Nephron progenitor cell (in vitro differentiated cells): ENCODE measurements at places on chromosomes 2 and 18.
A peak's percentile ranks its signal among the peaks of the same experiment; 100 is the strongest.

GRCh38 chr2:64260817-64261216 lies 116.6 kb upstream of the PELI1 start:
- no peak for DNase-seq

- no peak for DNase-seq
These were observed 52.2 kb upstream of the BCL2L11 start for GRCh38 chr2:111068435-111069058.

GRCh38 chr2:156896294-156896693 lies 361.2 kb upstream of the GALNT5 start:
- no peak for DNase-seq

GRCh38 chr2:204172145-204172600 lies 235.6 kb downstream of the ICOS start:
- DNase-seq, result no peak

DNA sequence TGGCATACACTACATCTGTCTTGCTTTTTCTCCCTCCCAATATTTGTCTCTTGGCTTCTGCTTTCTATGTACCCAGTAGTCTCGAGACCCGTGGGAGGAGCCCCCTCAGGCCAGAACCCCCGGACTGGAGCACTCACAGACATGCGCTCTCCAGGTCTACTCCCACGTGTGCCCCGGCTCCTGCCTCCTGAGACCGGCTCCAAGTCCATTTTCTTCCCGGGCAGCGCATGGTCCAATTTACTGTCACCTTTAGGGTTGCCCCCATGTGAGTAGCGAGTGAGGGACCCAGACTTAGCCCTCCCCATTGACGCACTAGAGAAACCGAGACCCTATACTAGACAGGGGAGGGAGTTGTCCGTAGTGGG lies 11.8 kb upstream of the TEX51 start:
- DNase-seq, result no peak

- no peak for DNase-seq
These were observed 724.7 kb downstream of the METTL4 start for GRCh38 chr18:1846640-1847039.

DNA sequence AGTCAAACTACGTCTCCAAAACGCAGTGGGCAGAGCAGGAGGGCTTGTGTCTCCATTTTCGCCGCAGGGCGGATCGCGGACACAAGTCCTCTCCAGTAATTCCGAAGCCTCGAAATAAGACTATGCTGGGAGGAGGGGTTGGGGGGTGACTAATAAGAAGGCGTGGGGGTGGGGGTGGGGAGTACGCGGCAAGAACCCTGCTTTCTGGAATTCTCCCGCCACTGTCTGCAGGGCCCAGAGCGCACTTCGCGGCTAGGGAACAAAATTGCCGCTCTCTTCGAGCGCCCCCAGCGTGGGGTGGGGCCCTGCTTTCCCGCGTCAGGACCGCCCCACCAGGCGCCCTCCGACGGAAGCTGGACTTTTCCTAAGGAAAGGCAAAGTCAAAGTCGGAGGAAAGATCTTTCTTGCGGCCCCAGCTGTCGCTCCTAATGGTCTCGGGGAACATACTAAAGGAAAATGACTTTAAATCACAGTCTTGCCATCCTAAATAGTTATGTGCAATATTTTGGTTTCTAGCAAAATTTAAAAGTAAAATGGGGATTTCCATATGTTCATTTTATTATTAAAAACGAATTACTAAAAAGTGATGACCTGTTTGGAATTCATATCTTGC lies 11.9 kb downstream of the NR4A2 start:
- no peak for DNase-seq

DNA sequence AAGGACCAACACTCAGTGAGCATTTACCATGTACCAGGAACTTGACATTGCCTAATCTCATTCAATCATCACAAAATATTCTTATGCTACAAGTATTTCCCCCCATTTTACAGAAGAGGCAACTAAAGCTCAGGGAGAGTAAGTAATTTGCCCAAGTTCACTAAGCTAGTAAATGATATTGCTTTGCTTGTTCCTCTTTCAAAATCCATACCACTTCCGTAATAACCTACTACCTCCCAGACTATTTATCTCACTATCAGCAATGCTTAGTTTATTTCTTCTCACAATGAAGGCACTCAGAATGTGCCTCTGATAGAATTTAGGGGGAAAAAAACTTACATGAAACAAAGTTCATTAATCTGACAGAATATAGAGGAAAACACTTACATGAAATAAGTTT lies 1070.9 kb upstream of the FANCL start:
- DNase-seq, result no peak

DNA sequence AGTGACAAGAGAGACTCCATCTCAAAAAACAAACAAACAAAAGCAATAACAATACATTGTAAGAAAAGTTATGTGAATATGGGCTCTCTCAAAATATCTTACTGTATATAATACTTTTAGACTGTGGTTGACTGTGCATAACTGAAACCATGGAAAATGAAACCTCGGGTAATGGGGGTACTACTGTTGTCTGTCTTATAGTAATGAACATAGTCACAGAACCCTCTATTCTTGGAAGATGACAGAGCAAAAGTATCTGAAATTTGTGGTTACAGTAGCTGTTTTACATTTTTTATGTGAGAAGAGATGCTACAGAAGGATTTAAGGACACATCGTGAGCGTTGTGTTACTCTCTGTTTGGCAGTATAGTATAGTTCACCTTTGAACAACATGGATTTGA lies 60.5 kb downstream of the MAP4K4 start:
- DNase-seq, result no peak

DNA sequence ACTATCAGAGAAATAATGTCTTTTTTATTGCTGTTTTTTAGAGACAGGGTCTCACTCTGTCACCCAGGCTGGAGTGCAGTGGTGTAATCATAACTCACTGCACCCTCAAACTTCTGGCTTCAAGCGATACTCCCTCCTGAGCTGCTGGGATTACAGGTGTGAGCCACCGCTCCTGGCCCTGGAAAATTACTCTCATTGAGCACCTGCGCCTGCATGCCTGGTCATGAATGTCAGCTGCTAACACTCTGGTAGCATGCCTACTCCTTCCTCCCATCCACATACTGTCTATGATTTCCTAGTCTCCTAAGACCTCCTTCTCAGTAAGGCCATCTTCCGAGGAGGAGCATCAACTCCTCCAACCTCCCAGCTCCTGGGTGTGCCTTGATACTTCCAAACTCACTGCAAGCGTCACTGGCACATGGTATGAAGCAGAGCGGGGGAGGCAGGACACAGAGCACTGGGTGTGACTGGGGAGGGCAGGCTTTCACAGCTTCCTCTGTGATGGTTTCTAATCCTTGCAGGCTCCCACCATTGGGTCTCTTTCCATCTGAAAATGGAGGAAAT lies 1.6 kb upstream of the MAP2 start:
- no peak for DNase-seq

- no peak for DNase-seq
These were observed 640.0 kb upstream of the LRRTM4 start for GRCh38 chr2:78162202-78162601.

DNA sequence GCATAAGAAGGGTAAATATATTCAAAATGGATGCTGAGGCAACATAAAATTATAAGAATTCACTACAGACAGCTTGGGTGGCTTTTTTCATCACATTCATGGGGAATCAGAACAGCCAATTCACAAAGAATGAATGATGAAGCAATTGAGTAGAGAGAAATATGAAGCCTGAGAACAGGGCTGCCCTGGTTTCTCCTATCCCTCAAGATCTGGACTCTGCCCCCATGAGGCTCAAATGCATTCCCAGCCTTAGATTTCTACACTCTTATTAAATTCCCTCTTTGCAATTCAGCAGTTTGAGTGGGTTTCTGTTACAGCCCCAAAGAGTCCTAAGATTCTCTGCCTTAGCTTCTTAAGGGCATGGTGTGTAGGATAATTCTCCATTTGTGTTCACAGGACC lies 172.5 kb downstream of the MAIP1 start:
- DNase-seq, result no peak

- DNase-seq, result no peak
These were observed 80.5 kb upstream of the ITPRID2 start for GRCh38 chr2:181810823-181811695.

DNA sequence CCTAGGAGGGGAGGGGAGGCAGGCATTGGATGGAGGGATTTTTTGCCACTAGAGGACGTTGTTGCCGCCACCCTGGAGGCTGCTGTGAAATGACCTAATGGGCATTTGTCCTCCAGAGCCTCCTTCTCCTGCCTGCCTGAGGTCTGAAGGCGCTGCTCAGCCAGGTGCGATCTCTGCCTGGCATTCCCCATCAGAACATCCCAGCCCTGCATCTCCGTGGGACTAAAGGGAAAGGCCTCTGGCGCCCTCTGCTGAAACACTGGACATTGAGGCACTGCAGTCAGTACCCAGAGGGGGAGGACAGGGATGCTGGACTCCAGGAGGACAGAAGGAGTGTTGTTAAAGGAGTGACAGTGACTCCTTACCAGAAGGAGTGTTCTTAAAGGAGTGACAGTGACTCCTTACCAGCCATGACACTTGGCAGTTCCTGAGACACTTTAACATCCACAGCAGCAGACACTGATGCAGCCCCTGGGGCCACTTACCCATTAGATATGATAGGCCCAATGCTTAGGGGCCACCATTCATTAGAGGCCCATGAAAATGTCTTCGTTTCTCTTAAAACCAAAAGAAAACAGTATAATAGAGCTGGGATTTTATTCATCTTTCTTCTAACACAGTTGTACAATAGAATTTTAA lies 17.0 kb downstream of the THNSL2 start:
- peak; percentile 81 for DNase-seq

- DNase-seq, result no peak
These were observed 65.9 kb downstream of the AP1S3 start for GRCh38 chr2:223771475-223771874.

GRCh38 chr2:138030459-138030858 lies 66.2 kb downstream of the HNMT start:
- no peak for DNase-seq

DNA sequence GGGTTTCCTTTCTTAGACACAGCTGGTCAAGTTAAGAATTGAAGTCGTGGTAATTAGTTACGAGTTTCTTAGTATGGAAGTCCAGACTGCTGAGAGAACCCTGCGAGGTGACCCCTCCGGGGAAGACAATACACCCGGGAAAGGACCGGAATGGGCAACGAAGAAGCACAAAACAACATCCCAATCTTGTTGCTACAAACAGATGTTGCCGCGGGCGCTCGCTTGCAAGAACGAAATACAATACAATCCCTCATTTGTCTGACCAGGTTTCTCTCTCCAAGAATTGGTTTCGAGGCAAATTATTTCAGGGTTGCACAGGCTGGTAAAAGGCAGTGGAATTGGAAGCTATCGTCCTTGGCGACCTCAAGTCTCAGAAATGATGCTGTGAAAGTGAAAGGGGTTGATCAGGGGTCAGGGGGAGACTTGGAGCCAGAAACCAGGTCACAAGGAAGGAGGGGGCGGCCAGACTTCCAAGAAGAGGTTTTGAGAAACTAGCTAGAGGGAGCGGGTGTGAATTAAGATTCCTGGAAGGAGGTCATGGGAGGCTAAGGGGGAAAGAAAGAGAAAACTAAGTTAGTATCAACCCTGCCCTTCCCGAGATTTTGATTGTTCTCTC lies 401.9 kb downstream of the HRH4 start:
- peak; percentile 10 for DNase-seq

GRCh38 chr2:182863642-182864041 lies 2.8 kb downstream of the FRZB start:
- no peak for DNase-seq

DNA sequence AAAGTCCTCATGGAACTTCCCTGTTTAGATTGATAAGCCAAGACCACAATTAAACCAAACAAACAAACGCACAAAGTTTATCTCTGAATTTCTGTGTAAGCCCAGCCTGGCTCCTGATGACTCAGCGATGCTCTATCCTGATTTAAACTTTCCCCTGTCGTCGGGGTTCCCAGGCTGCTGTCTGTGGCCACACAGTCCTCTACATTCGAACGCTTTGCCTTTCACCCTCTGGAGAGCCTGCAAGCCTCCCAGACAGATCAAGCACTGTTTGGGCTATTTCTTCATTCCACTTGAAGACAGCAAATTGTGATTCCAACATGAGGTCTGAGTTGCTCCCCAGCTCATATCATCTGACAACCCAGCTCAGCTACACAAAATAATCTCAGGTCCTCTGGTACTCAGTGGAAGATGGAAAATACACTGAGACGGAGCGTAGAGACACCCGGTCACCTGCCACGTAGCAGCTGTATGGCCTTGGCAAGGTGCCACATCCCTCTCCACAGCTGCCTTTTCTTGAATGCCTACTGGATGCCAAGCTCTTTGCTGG lies 51.2 kb downstream of the CYRIA start:
- no peak for DNase-seq

- DNase-seq, result peak; percentile 60
These were observed 15.6 kb upstream of the ASAP2 start for GRCh38 chr2:9191041-9191481.

DNA sequence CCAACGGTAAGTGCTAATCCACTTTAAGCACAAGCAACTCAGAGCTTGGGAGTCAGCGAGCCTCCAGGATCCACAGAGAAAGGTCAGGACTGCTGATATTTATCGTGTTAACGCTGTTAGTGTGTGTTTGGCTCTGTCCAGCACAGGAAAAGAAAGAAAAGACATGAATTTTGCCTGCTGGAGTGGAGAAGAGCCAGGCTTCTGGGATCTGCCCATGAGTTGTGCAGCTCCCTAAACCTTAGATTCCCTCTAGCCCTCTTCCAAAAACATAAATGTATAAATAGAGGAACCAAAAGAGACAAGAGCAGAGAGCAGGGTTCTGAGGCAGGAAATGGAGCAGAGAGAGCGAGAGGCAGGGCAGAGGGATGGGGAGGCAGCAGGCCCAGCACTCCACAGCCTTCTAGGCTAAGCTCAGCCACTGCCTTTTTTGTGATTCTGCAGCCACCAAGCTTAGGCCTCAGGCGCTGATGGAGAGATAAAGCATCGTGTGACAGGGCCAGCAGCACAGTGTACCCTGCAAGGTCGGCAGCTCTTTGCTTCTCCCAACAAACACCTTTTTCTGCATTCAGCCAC lies 14.5 kb upstream of the MAT2A start:
- DNase-seq, result no peak

DNA sequence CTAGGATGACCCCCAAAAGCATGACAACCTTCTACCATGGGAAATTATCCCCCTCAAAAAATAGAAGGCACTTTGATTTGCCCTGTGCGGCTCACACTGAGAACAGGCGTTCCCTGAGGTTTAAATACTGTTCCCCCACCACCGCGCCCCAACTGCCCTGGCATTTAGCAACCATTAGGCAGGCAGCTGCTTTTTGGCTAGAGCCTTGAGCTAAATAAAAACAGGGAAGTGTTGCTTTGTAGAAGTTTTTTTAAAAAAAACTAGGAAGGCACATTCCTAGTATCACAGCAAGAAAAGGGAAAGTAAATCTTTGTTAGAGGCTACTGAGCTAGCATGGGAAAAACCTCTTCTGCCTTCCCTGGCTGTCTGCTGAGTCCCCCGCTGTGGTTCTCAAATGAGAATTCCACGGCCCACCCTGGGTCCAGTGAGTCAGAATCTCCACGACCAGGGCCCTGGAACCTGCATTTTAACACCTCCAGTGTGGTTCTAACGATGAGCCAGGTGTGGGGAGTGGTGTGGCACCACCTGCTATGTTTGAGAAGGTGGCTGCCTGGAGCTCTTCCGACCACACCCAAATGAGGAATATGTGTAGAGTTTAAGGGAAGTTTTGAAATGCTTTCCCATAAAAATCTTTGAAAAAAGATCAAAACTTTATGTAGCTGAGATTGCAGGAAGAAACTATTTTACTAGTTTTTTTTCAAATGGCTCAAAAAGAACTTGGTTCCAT lies 66.4 kb downstream of the VIT start:
- DNase-seq, result no peak

- DNase-seq, result no peak
These were observed 82.6 kb upstream of the GLI2 start for GRCh38 chr2:120653046-120653445.

GRCh38 chr18:13394801-13395200 lies 176.2 kb downstream of the LDLRAD4 start:
- DNase-seq, result peak; percentile 38

- no peak for DNase-seq
These were observed 15.6 kb upstream of the OTOF start for GRCh38 chr2:26493566-26493965.
